ENCODE measurements at places on chromosomes 2 and 18.

DNA sequence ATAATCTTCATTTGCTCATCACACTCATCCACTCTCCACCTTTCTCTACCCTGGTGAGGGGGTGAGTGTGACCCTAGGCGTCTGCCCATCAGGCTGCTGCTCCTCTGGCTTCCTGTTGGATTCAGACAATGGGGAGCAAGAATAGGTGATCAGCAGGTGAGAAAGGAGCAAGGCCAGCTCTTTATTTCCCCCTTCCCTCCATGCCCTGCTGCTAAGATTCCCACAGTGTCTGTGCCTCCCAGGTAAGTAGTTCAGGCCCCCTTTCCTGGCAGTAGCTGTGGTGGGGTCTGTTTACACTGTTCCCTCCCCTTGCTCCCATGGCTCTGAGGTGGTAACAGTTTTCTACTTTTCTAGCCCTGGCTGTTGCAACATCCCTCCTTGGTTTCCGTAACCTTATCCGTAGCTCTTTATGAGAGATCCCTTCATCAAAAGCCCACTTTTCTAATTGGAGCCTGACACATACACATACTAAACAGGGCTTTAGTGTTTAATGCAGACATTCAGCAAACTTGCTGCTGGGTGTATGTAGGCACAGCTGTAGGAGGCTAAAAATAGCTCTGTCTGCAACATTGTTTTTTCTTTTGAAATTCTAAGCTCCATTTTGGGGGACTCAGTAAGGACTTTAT lies 27.5 kb downstream of the MAP2 start:
- DNase-seq: no peak

DNA sequence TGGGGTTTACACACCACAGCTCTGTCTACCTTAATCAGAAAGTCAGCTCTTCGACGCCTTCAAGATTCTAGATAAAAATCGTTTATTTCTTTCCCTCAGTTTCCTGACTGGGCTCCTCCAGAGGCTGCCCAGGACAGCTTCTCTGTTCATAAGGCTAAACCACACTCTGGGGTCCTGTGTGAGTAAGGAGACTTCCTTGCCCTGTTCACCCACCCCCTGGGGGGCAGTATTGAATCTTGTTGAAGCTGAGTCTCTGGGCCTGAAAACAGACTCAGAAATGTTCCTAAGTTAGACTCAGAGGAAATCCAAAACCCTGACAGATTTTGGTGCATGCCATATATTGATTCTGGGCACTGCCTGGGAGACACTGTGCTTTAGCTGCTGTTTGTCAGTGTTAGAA lies 43.0 kb downstream of the G6PC2 start:
- DNase-seq: no peak

GRCh38 chr2:224598678-224599077 lies 13.5 kb upstream of the CUL3 start:
- DNase-seq: no peak

DNA sequence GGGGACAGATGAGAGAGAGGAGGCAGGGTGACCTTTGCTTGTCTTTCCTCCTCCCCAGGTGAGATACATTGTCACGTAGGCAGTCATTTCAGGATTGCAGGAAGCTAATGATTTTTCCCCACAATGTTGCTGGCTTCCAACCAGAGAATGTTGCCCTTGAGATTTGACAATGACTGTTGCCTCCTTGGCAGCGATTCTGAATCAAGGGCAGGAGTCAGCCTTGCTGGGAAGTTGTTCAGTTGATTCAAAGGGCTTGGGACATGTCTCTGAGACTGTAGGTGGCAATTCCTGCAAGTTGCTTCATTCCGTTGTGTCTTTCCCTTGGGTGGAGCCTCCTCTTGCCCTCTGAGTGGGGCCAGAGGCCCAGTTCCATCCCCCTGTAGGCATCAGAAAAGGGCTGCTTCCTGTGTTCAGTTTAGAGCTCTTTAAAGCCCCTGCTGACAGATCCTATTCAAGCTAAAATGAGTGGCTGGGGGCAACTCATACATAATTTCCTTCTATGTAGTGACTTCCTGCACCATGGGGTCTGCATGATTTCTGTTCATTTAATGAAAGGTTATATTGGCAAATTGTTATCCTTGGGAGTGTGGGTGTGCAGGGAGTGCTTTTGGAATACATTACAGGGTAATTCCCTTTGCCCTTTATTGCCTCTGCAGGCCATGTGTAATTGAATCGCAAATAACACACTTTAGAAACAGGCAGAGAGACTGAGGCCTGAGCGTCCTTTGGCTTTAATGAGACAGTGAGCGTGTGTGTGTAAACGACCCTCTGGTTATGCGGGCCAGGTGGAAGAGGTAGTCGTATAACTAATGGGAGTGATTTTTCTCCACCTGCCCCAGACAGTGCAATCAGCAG lies 52.4 kb downstream of the GPR39 start:
- no peak for DNase-seq

GRCh38 chr2:112768432-112768831 lies 4.0 kb upstream of the CKAP2L start:
- peak; percentile 19 for DNase-seq

GRCh38 chr2:78281164-78281563 lies 744.3 kb upstream of the REG3G start:
- DNase-seq: no peak

GRCh38 chr2:71082402-71083252 lies 14.2 kb downstream of the NAGK start:
- no peak for DNase-seq

- peak; percentile 35 for DNase-seq
These were observed 245.8 kb downstream of the ZEB2 start for GRCh38 chr2:144274131-144274530.

DNA sequence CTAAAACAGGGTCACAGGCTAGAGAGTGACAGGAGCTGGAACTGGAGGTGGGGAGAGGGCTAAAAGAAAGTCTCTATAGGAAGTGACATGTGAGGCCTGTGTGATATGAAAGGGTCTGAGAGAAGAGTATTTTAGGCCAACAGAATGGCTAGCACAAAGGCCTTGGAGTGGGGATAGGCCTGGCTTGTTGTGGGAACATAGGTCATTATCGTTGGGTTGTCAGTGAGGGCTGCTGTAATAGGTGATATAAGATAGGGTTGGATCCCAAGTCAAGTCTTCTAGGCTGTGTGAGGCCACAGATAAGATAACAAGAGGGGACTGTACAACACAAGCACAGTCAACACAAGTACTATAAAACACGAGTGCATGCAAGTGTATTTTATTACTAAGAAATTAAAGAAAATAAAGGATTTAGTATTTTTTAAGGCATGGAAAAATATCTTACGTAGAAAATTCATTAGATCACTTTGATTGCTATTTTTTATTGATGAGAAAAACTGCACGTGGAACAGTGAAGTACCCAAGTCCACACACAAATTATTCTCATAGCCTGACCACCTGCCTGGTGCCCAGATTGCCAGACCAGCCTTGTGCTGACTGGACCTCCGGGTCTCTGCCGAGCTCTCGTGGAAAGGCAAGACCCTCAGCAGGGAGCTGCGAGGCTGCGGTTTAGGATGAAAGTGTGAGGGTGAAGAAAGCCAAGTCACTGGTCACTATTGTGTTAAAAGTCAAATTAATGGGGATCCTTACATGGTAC lies 14.1 kb downstream of the LTBP1 start:
- no peak for DNase-seq

GRCh38 chr2:128615571-128615970 lies 296.9 kb upstream of the HS6ST1 start:
- DNase-seq: no peak

DNA sequence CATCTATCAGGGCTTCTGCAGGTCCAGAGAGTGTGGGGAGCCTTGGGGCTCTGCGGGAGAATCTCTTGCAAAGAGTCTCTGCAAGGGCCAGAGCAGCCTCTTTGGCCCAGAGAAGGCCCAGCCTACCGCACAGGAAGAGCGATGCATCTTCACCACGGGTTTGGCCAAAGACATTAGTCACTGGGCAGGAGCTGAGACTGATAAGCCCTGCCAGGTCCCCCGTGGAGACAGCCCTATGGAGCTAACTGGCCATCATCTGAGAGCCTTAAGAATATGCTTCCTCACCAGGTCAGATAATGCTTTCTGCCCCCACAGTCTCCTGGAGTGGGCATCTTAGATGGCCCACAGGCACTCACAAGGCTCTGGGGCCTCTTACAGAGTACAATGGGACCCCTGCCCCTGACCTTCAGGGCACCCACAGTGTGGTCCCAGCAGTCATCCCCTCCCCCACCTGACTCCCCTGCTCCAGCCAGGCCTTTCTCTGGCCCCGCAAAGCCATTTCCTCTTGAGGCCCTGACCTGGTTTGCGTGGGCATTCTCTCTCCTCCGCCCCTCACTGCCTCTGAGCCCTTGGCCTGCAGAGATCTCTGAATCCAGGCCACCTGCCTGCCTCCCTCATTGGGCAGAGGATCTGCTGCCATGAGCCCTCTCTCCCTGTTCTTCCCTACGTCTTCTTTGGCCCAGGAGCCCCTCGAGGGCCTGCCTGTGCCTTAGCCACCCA lies 31.9 kb upstream of the MAPRE3 start:
- peak; percentile 29 for DNase-seq

GRCh38 chr2:17620841-17621240 lies 80.3 kb downstream of the VSNL1 start:
- peak; percentile 33 for DNase-seq

GRCh38 chr2:108634011-108634410 lies 85.3 kb upstream of the RANBP2 start:
- no peak for DNase-seq
